ENCODE measurements at places on chromosomes 13 and 19. TPM values are rescaled to one million over a fixed set of nuclear protein-coding genes. Genes with fewer than 3 reads are reported as not detected.

The JSRP1 gene
- 0.39 TPM for total RNA-seq

The FLT3 gene
- total RNA-seq = 0.04 TPM

The FUT2 gene
- total RNA-seq = not detected

The CYP2A7 gene
- total RNA-seq = not detected

The MYH14 gene
- total RNA-seq = 0.07 TPM

The PSG2 gene
- not detected for total RNA-seq

The SLC1A6 gene
- not detected for total RNA-seq

The PLVAP gene
- total RNA-seq = 0.21 TPM

The PTPRH gene
- total RNA-seq = 0.46 TPM

The PINLYP gene
- total RNA-seq = 2.3 TPM

The CABP5 gene
- not detected for total RNA-seq

The CRB3 gene
- total RNA-seq = 0.11 TPM

The SMAD9 gene
- total RNA-seq = 5.0 TPM

The ZNF439 gene
- 4.5 TPM for total RNA-seq

The DNAAF3 gene
- total RNA-seq = 0.32 TPM

DNA sequence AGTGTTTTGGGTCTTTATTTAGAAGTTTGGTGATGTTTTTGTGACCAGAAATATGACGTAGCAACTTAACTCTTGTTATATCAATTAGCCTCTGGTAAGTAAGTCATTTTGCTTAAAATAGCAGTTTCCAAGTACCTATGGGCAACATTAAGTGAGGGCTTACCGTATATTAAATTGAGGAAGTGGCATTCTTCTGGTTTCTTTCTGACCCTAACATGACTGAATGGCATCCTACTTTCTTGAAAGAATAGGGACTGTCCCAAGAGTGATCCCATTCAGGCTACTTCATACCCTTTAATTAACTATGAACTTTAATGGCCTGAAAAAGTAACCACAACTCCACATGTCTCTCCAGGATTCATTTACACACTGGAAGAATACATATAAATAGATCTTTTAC is 106.6 kb downstream of the MZT1 start:
- no peak for DNase-seq

- DNase-seq = no peak
Measured at GRCh38 chr13:46015366-46015765, 37.2 kb downstream of the ZC3H13 start.

DNA sequence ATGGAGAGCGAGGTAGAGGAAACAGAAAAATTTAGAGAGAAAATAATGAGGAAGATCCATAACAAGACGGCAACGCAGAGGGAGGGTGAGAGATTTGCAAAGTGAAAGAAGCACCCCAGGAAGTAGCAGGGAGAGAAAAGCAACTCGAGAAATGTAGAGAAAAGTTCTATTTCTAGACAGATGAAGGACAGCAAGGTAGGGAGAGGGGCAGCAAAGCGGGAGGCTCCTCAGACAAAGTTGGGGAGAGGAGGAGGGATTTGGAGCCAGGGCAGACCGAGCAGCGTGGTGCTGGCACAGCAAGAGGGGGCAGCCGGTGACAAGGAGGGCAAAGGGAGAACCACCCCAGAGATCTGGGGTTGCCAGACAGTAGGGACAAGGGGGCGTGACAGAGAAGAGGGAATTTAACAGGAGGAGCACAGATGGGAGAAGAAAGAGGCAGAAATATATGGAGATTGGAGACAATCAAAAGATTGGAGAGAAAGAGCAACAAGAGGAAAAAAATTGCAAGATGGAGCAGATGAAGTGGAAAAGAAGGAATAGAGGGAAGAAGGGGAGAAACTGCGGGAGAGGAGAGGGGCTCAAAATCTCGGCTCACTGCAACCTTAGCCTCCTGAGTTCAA is 989 bp downstream of the ZNF766 start:
- no peak for DNase-seq

DNA sequence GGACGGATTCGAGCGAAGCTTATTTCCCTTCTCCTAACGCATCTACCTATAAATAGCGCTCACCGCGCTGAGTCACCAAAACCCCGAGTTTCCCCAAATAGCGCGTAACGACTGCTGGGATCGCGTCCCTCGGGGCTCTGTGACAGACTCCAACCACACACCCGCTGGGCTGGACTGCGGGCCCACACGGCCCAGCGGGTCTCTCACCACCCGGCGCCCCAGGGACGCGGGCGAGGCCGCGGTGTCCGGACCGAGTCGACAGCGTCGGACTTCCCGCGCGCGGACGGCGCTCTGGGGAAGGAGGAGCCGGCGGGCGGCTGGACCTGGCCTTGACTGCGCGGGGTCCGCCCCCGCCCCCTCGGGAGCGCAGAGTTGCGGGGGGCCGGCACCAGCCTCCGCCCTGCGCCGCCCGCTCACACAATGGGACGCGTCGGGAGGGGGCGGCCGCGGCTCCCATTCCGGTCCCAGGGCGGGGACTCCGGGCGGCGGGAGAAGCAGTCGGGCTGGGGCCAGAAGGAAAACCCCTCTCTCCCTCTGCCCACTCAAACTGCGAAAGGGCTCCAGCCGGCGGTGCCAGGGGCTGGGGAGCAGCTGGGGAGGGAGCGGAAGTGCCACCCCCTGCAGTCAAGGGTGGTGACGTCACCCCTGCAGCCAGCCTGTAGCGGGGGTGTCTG is 108.8 kb downstream of the KCNRG start:
- peak; percentile 89 for DNase-seq

GRCh38 chr19:30090476-30090875 is 148.4 kb downstream of the URI1 start:
- DNase-seq = no peak

- DNase-seq = no peak
Measured at GRCh38 chr19:50897191-50897607, 14.0 kb downstream of the KLK4 start.

- no peak for DNase-seq
Measured at GRCh38 chr19:17125062-17125727, 49.6 kb downstream of the MYO9B start.

- DNase-seq = no peak
Measured at GRCh38 chr13:67228031-67228430, 2.1 kb downstream of the PCDH9 start.

- no peak for DNase-seq
Measured at GRCh38 chr13:25762281-25762680, 289.5 kb downstream of the SHISA2 start.

- DNase-seq = peak; percentile 45
Measured at GRCh38 chr13:27792393-27793218, at the start of gene GSX1. Gene GSX1 (plus strand): TSS chr13:27792483. CDS start chr13:27792691, 208 bp downstream.

- DNase-seq = no peak
Measured at GRCh38 chr13:19607523-19608078, 25.9 kb upstream of the MPHOSPH8 start.

GRCh38 chr19:32471095-32471494 is 65.5 kb downstream of the DPY19L3 start:
- DNase-seq = no peak

DNA sequence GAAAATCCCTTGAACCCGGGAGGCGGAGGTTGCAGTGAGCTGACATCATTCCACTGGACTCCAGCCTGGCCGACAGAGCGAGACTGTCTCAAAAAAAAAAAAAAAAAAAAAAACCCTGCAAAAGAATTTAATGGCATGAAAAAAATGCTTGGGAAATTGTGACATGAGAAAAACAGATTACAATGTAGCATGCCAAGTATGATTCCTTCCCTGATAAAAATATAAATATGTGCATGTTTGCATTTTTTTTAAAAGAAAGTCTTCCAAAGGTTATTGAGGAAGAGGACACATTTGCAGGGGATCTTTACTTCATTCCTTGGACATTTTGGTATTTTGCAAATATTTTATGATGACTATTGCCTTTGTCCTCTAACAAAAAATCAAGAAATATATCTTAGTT is 14.5 kb upstream of the ZBTB32 start:
- DNase-seq = no peak

GRCh38 chr19:16261584-16262368 is 62.9 kb upstream of the KLF2 start:
- DNase-seq = no peak

DNA sequence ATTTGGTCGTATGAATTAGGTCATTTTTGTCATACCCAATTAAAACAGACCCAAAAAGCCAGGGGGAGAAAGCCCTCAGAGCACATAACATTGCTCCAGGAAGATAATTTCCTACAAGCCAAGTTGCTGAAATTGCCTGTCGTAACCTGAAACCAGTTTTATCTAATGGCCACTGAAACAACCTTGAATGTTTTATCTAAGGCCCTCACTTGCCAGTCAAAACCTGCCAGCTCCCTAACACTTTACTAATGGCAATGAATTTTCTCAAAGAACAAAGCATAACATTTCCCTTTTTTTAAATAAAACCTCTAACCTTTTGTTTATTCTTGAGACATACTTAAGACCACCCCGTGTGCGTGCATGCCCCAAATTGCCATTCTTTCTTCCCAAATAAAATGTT is 496.2 kb upstream of the KLHL1 start:
- no peak for DNase-seq

GRCh38 chr13:111623208-111623607 is 302.8 kb downstream of the TEX29 start:
- DNase-seq = no peak

GRCh38 chr13:77820431-77821149 is 98.0 kb downstream of the EDNRB start:
- no peak for DNase-seq

- DNase-seq = no peak
Measured at GRCh38 chr13:27023385-27024073, 148.1 kb downstream of the USP12 start.

GRCh38 chr19:1491849-1492170 is 829 bp downstream of the REEP6 start:
- no peak for DNase-seq

GRCh38 chr13:18953139-18953930 is 228.3 kb downstream of the TUBA3C start:
- no peak for DNase-seq

GRCh38 chr19:9863759-9864158 is 28.6 kb downstream of the PIN1 start:
- DNase-seq = no peak

DNA sequence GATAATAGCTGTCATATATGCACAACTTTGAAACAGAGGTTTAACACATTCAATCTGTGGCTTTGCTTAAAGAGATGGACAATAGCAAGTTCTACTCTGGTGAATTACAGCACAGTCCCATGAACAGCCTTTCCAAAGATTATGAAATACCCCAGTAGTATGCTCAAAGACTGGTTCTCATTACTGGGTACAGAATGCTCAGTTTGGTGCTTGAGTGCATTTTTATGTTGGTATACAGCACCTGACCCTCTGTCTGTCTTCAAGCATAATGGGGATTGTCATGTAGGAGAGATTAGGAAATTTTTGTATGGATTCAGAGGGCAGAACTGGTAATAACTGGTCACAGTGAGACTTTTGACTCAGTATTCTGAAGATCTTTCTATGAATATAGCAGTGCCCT is 7.6 kb downstream of the LMO7 start:
- DNase-seq = no peak

GRCh38 chr13:30108913-30109237 is 198.5 kb downstream of the KATNAL1 start:
- no peak for DNase-seq

DNA sequence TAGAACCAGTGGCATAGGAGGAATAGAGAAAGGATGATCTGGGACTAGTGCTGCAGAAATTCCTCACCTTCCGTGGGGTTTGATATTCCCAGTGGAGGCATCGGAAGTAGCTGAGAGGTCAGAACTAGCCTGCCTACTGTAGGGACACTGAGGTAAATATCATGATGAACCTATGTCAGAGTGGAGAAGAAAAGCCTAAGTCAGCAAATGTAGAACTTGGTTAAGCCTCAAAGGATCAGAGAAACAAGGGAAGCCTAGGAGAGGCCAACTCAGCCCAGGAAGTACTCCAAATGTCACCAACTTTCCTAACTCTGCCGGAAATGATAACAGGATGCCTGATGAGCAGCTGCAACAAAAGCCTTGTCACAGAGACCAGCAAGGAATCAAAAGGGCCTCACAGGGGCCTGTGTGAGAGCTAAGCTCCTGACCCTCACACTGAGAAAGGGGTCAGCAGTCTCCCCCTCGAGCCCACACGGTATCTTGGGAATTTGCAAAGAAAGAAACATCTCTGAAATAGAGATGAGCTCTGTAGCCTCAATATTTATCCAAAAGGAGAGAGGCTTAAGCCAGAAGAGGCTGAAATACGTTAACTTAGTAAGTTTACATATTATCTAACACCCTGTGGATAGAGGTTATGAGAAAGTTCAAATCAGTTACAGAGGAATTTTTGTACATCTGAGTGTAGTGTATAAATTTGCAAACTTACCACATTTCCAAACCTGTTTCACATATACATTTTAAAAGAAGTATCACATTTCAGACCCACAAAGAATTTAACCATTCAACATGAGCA is 1064.3 kb downstream of the DIAPH3 start:
- DNase-seq = no peak

DNA sequence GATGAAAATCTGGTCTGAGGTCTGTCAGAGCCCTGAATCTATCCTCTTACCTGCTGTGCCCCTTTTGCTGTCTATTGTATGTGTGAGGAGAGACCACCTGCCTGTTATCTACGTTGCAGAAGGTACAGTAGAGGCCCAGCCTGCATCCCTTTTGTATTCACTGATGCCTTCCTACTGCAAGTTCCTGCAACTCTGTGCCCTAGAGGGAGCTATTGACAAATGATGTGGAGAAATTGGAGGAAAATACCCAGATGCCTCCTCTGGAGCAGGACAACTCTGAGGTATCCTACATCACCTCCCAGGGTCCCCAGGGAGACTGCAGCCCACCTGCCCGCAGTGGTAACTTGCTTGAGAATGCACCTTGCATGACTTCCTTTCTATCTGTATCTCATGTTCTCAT is 33.7 kb downstream of the SIAH3 start:
- no peak for DNase-seq

DNA sequence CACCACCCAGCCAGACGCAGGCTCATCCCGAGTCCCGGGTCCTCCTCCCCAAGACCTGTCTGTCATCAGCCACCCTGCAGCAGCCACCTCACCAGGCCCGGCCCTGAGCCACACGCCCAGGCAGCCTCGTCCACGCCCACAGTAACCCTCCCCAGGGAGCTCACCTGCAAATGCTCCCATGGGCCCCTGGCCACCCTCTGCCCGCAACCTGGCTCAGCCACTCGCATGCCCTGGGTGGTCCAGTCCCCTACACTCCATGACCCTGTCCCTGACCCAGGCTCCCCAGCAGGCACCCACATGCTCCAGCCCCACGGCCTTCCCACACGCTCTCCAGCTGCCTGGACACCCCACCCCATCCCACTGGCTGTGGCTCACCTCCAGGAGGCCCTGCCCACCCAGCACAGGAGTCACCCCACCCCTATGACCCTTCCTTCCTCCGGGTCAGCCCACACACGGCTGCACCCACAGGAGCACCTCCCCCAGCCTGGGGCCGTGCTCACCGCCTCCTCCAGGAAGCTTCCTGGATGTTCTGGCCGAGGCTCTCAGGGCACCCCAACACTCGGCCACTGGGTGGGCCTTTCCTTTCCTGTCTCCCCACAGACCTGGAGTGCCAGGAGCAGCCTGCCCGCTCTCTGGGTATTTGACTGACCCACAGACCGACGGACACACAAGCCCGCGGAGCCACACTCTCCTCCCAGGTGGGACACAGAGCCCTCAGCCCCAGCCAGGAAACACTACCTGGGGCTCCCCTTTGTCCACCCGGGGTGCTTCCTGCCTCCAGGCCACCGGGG is 3.6 kb downstream of the TMEM259 start:
- no peak for DNase-seq

- no peak for DNase-seq
Measured at GRCh38 chr19:55082020-55082851, 6.6 kb downstream of the EPS8L1 start.

- DNase-seq = no peak
Measured at GRCh38 chr13:19665427-19665859, 32.0 kb downstream of the MPHOSPH8 start.

- no peak for DNase-seq
Measured at GRCh38 chr19:47082493-47082892, 31.1 kb downstream of the ZC3H4 start.

GRCh38 chr19:47429140-47429793 is 9.9 kb upstream of the MEIS3 start:
- no peak for DNase-seq

Data from pulmonary artery endothelial cell (primary cell).